ENCODE measurements at places on chromosomes 11 and 22.

DNA sequence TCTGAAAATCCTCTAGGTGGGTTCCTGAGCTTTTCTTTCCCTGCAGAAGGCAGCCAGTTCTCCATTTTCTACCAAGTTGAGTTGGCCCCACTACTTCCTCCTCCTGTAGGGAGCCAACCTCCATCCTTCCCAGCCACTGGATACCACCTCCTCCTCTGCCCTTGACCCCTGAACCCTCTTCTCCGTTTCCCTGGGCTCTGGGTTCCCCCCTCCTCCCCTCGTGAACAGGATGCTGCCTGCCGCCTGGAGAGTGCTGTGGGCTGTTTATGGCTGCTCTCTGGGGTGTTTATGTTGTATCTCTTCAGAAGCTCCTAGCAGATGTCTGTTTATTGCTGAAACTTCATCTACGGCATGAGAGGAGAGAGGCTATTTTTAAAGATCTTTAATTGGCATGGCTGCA lies 8.6 kb downstream of the MICAL2 start:
- no peak for DNase-seq

DNA sequence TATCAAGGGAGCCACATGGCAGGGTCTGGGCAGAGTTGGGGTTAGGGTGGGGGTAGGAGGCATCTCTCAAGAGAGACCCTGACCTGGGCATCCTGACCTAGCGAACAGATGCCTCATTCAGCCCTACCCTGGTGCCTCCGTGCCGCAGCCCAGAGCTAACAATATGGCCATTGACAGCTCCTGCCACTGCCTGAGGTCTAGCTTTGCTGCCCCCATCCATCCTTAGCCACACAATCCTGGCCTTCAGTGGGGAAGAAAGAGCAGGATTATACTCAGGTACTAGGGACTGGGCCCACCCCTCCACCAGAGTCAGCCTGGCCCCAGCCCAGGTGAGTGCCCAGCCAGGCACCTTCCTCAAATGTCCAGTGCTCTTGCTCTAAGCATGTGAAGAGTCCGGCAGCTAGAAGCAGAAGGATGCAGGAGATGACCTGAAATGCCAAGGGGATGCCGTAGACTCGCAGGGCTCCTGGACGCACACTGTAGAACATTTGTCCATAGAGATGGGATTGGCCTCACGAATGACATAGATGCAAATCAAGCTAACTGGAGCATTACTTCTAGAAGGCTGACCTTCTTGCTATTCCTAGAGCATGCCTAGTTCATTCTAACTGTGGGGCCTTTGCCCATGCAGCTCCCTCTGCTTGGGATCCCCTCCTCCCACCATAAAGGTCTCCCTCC lies 13.3 kb upstream of the SERPINH1 start:
- DNase-seq = no peak

- DNase-seq = no peak
Observed at GRCh38 chr11:78949976-78950690, 375.5 kb upstream of the NARS2 start.

DNA sequence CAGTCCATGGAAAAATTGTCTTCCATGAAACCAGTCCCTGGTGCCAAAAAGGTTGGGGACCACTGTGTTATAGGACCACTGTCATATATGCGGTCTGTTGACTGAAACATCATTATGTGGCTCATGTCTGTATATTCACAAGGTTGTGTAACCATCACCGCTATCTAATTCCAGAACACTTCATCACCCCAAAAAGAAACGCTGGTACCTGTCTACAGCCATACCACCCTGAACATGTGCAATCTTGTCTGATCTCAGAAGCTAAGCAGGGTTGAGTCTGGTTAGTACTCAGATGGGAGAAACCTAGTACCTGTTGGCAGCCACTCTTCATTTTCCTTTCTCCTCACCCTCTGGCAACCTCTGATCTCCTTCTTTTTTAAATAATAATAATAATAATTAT lies 12.9 kb upstream of the PIK3IP1 start:
- DNase-seq = no peak

- no peak for DNase-seq
Observed at GRCh38 chr22:22392131-22392530, 116.4 kb downstream of the ZNF280B start.

DNA sequence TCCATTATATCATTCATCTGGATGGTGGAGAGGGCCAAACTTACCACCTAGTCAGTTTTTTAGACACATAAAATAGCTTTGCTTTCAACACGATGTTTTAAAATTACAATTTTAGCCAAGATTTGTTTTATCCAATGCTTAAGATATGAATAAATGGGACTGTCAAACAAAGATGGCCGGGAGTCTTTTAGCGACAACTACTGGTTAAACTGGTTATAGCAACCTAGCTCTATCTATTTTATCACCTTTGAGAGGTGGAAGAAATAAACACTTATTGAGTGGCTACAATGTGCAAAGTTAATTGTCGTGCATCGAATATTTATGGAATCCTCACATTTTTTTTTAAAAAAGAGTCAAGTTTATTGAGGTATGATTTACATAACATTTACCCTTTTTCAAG lies 279.8 kb downstream of the MIAT start:
- DNase-seq = no peak

DNA sequence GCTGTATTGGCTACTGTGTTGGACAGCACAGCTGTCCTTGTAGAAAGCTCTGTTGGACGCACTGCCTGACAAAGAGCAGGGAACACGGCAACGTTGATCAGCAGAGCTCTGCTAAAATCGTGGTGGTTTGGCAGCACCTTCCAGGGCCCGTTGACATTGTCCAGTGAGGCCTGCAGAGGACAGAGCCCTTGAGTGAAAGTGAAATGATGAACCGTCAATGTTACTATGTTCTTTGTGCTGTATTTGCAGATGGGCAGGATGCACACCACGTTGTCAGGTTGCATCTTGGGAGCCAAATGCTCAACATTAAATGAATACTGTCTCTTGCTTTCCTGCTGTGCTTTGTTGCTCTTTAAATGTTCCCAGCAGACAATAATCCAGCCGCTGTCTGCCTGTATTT lies 69.7 kb downstream of the NELL1 start:
- no peak for DNase-seq

- DNase-seq = no peak
Observed at GRCh38 chr22:33332538-33332937, 274.4 kb upstream of the SYN3 start.

GRCh38 chr11:41786087-41786486 lies 326.6 kb upstream of the LRRC4C start:
- no peak for DNase-seq

GRCh38 chr11:44328138-44328660 lies 18.3 kb upstream of the ALX4 start:
- DNase-seq = no peak

- no peak for DNase-seq
Observed at GRCh38 chr11:2741006-2741376, 41.2 kb upstream of the KCNQ1OT1 start.

Data from activated CD4-positive, alpha-beta T cell treated with anti-CD3 and anti-CD28 coated beads, Interleukin-2, amount 50 U/mL, for 48 hours (primary cell).